ENCODE measurements at places on chromosomes 2 and 18.

DNA sequence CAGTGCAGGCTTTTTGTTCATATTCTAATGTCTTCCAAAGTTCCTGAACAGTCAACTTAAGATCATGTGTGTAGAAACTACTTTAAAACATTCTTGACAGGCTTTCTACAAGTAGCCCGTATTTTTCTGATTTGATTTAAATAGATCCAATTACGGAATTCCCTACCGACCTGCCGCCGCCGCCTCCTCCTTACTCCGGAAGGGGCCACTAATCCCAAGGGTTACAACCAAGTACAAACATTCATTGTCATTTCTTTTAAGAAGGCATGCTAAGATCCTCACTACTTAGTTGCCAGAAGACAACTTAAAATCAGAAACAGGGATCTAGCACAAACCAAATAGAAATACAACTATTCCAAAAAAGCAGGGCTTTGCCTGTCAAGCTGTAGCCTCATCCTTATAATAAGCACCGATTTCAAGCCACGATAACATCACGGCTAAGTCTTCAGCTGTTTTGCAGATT, 784 bp downstream of the WDR33 start:
- peak; percentile 52 for DNase-seq

DNA sequence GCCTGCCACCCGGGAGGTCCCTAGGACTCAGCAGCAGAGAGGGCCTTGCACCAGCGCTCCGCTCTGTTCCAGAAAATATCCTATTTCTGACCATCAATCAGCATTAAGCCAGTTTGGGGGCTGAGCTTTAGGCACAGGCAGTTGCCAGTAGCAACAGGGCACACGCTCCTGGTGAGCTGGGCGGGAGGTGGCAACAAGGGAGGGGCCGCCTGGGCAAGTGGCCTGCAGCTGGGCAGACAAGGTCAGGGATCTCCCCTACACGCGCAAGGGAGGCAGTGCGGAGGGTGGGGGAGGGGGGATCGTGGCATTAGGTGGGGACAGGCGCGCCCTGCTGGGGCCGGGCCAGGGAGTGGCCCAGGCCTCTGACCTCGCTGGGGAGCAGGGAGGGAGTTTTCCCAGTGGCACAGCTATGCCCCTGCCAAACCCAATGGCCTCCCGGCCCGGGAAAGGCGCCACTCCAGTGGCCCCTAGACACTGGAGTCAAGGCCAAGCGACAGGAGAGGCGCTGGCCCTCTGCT, 302.8 kb downstream of the NCKAP5 start:
- no peak for DNase-seq

GRCh38 chr18:23539296-23539695, 36.0 kb downstream of the RMC1 start:
- no peak for DNase-seq

DNA sequence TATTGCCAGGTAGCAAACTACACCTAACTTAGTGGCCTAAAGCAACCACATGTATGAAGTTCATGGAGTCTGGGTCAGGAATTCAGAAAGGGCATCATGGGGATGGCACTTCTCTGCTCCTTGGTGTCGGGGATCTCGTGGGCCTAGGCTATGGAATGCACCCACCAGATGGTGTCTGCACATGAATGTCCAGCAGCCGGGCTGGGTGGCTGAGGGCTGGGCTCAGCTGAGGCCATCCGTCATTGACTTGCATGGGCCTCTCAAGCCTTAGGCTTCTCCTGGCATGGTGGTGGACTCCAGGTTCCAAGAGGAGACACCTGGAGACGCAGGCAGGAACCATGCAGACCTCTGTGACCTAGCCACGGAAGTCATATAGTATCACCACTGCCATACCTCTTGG, 26.0 kb upstream of the RPL31 start:
- DNase-seq, result no peak

GRCh38 chr2:79817288-79817687, 304.4 kb downstream of the CTNNA2 start:
- no peak for DNase-seq

- peak; percentile 55 for DNase-seq
These were observed 234.2 kb upstream of the SPOPL start for GRCh38 chr2:138267161-138267901.

GRCh38 chr2:60518567-60518966, 34.9 kb downstream of the BCL11A start:
- no peak for DNase-seq

- no peak for DNase-seq
These were observed 50.4 kb downstream of the MALT1 start for GRCh38 chr18:58721566-58722239.

DNA sequence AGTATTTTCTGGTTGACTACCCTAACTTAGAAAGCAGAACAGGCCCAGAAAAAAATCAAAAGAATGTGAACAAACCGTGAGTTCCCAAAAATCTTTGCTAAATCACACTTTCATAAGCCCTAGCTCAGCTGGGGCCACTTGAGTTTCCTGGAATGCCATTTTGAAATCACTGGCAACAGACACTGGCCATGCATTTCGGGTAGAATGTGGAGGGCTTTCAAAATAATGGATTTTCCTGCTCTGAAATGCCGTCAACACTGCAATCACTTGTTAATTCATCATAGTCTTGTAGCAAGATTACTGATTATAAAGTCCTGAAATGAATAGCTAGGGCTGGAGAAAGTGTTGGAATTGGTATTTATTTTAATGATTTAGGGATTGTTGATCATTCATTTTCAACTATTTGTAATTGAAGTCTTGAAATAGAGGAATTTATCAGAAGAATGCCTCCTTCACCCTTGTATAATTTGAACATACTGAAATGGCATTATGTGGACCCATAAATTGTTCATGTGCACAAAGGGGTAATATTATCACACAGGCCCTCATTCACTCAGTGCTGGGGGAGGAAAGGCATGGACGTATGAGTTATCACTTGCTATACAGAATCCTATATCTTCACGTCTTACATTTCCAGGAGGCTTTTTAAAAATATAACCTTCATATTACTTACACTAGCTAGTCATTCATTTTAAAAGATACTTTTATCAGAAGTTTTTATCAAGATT, 134.8 kb downstream of the DTNA start:
- no peak for DNase-seq

DNA sequence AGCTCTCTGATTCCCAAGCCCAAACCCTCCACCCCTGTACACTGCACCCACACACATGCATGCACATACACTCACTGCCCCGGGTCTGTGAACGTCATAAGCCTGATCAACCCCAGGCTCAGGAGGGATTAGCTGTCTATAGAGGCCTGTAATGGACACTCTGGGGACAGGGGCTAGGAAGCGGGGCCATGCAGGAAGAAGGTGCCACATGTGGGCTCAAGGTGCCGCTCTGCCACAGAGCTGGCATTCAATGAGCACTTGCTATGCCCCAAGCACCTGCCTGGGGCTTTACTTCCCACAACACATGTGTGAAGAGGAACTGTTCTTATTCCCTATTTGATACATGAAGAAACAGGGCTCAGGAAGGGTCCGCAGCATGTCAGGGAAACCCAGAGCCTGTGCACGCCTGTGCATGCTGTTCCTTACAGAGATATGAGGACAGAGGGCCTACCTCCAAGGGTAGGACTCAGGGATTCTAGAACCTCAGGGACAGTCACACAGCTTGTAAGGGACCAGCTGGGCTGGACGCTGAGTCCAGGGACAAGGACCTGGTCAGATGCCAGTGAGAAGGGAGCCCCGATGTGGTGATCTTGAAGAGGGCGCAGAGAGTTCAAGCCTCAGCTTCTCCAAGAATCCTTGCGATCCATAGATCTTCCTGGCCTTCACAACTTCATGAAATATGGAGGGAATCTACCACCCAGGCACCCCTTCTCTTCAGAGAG, 5.0 kb downstream of the BIN1 start:
- no peak for DNase-seq

DNA sequence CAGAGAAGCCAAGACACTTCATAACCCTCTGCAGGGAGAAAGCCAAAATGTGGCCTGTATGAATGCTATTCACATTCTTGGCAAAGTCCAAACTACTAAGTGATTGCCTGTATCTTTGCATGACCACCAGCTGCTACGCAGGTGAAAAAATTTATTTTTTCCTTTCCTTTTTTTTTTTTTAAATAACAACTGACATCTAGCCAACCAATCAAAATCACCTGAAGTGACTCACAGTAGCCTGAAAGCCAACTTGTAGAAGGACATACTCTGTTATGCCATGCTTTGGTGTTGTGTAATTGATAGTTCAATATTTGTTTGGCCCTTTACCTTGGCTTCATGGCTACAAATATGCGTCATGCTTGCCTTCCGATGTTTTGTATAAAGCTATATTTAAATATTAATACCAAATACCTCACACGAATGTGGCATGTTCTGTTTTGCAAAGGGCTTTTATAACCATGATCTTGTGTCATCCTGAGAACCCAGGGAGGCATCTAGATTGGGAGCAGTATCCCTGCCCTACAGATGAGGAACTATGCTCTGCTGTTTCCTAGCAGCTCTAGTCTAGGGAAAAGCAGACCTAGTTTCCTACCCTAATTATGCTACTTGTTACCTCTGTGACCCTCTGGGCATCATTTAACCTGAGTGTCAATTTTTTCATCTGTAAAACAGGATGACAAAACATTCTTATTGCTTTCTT, 102.1 kb downstream of the MYOM1 start:
- DNase-seq, result peak; percentile 94

DNA sequence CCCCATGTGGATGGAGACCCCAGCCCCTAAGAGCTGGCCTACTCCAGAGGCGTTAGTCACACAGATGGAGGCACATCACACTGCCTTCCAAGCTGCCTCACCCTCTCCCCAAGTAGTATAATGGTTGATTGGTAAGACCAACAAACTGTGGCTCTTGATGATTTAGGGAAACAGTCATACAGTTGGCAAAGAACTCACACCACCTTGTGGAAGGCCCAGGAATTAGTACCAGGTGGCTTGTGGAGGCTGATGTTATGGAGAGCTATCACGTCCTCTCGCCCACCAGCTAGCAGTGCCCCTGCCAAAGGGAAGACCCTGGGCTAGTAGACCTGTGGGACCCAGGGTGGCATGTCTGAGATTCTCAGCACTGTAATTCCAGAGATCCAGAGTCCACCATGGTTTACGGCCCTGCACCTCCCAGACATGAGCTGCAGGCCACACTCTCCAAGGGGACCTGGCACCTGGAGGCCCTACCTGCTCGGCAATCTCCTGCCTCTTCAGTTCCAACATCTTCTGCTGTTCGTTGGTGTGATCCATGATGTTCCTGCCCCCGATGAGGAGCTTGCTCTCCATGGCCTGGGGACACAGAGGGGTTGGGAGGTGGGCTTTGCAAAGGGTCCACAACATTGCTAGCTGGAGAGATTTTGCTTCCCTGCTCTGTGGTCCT, 26.3 kb downstream of the KIF3C start:
- DNase-seq, result no peak

DNA sequence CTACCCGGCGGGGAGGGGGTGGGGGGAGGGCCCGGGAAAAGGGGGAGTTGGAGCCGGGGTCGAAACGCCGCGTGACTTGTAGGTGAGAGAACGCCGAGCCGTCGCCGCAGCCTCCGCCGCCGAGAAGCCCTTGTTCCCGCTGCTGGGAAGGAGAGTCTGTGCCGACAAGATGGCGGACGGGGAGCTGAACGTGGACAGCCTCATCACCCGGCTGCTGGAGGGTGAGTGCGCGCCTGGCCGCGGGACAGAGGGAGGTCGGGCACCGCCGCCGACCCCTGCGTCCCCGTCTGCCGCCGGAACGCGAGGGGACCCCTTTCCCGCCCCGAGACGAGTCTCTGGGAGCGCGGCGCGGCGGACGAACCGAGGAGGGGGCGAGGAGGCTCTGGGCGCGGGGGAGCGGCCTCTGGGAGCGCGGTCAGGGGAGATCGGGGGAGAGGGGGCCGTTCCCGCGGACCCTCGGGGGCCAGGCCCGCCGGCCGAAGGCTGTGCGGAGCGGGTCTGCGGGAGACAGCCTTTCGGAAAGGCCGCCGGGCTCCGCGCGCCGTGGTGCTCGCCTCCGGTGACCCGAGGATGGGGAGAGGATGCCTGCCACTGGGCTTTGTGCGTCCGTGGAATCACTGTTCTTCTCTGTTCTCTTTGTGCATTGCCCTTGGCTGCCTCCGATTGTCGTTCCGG, 463 bp downstream of the PPP1CB start:
- no peak for DNase-seq

- no peak for DNase-seq
These were observed 115.3 kb downstream of the METTL8 start for GRCh38 chr2:171318463-171318934.

GRCh38 chr2:6556755-6557154, 309.0 kb downstream of the CMPK2 start:
- DNase-seq, result peak; percentile 88

GRCh38 chr2:109446278-109447131, 167.3 kb downstream of the SEPTIN10 start:
- DNase-seq, result no peak

DNA sequence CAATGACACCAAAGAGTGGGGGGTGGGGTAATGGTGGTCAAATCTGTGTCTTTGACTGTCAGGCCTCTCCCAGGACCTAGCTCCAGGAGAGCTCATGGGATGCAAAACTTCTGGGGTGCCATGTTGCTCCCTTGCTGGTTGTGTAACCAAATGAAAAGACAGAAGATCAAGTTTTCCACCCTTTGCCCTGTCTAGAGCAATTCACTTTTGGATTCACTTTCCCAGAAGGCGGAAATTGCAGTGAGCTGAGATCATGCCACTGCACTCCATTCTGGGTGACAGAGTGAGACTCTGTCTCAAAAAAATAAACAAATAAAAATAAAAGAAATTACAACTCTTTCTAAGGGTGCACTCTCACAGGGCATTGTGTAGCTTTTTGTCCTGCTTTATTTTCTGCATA, 34.9 kb upstream of the PLA2R1 start:
- no peak for DNase-seq

- no peak for DNase-seq
These were observed 107.8 kb downstream of the LYPD1 start for GRCh38 chr2:132562245-132562644.

DNA sequence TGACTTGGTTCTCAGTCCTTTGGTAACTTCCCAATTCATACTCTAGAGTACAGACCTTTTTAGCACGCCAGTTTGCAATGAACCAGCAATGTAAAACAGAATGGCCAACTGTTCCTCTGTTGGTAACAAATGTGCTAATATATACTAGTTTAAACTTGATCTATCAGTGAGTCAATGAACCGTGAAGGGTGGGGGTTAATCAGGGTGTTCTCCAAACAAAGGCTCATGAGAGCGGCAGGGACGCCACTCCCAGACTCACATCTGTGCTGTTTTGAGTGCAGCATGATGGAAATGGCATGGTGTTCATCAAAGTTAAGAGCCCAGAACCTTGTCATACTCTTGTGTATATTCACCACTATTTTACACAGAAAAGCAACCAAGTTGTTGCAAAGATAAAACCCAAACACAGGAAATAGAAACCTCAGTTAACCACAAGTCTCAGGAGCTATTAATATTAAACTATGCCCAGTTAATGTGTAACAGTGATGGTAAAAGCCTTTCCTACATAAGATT, 70.3 kb downstream of the CERKL start:
- DNase-seq, result peak; percentile 59

GRCh38 chr2:230657906-230658305, 54.7 kb upstream of the CAB39 start:
- no peak for DNase-seq
